ENCODE measurements at places on chromosomes 3 and 15. TPM values are rescaled to one million over a fixed set of nuclear protein-coding genes. Genes with fewer than 3 reads are reported as not detected.

- no peak overlapping the region for H3K27ac ChIP-seq
- no peak overlapping the region for H3K4me3 ChIP-seq
- DNase-seq, result no peak
- no peaks in the 10 kb centered on the region for H3K4me1 ChIP-seq
Measured at GRCh38 chr3:76131396-76132153, 346.2 kb upstream of the ZNF717 start.

DNA sequence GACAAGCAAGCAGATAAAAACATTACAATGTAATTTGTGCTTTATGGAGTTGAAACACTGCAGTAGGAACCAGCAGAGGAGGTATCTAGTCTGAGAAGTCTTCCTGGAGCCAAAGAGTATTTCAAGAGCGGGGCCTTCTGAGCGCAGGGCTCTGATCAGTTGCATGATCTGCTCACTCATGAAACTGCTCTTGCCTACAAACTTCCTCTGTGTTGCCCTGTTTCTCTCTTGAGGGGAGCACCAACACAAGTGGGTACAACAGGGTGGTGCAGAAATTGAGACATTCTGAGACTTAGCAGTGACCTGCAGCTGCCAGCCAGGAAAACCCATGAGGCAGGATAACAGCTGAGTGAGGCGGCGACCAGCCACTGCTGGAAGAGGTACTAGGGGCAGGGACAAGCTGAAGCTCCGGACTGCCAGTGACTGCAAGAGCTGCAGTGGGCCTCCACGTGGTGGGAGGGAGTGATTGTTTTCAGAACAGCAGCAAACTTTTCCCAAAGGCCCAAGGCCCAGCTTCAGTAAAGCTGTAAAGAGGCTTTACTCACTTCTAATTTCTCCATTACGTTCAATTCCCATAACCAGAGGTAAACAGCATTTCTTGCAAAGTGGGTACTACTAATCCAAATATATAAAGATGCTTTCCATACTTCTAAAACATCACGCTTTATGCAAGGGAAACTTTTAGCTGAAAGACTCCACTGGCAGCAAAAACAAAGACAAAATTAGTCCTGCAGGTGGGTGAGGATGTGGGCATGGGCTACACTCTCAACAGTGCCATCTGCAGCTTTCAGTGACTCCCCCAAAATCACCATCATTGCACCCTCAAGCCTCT lies 69.0 kb upstream of the LPP start:
- DNase-seq, result no peak
- H3K4me1 ChIP-seq, result peaks cover 9% of the 10 kb centered on the region
- no peak overlapping the region for H3K4me3 ChIP-seq

DNA sequence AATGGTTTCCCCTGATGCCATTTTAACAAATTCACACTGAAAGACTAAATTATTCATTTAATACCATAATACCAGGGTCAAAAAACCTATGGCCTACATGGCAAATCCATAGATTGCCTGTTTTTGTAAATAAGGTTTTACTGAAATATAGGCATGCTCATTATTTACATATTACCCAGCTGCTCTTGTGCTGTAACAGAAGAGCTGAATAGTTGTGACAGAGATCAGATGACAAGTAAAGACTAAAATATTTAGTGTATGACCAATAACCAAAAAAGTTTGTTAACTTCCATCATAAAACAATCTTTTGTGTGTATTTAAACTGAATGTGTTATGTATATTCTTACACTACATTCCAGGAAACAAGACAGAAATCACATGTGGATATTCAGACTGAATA lies 60.2 kb downstream of the DENND4A start:
- peaks cover 10% of the 10 kb centered on the region for H3K36me3 ChIP-seq
- H3K4me3 ChIP-seq, result no peak overlapping the region
- H3K27me3 ChIP-seq, result no peaks in the 10 kb centered on the region
- no peak for DNase-seq

DNA sequence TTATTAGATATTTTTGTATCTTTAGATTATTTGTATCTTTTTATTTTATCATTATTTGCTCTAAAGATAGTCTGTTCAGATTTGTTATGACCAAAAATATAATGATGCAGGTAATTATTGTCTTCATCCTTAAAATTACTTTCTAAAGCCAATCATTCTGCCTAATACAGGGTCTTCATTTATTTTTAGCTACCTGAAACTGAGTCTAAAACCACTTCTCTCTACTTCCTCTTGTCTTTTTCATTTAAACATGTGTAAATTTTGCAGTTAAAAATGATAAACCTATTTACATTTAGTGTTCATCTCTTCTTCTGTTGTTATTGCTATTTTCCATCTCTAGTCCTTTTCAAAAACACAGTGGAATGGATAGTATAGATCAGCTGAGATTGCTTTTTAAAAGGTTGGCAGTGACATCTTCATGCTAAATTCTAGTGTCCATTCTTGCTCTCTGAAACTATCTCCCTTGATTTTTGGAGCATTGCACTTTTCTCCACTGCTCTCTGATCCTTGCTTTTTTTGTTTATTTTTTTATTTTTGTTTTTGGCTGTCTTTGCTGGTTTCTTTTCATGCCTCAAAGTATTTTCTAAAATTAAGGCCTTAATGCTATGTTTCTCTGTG lies 91.8 kb downstream of the UBE2E2 start:
- no peak overlapping the region for H3K4me3 ChIP-seq
- peaks cover 10% of the 10 kb centered on the region for H3K4me1 ChIP-seq
- no peaks in the 10 kb centered on the region for H3K36me3 ChIP-seq
- DNase-seq, result no peak
- H3K27ac ChIP-seq, result no peak overlapping the region

ZBTB20 gene
- 123 TPM for total RNA-seq

NME9 gene
- total RNA-seq, result not detected

SELENOS gene
- 27.3 TPM for total RNA-seq

CAPN3 gene
- 44.2 TPM for total RNA-seq

Measured in B cell (primary cell).